ENCODE measurements at places on chromosomes 13 and 19. TPM values are rescaled to one million over a fixed set of nuclear protein-coding genes. Genes with fewer than 3 reads are reported as not detected.

ZNF571 gene
- total RNA-seq = 15.6 TPM

CFAP97D2 gene
- 7.5 TPM for total RNA-seq

CCDC8 gene
- total RNA-seq = 61.2 TPM

FUT1 gene
- total RNA-seq = 1.4 TPM

TNFRSF19 gene
- 11.8 TPM for total RNA-seq

ADGRE3 gene
- not detected for total RNA-seq

KRTDAP gene
- total RNA-seq = 56.1 TPM

ZNF283 gene
- total RNA-seq = 28.6 TPM

SYCN gene
- not detected for total RNA-seq

FCHO1 gene
- total RNA-seq = 16.1 TPM

PLK5 gene
- not detected for total RNA-seq

NEK5 gene
- 13.2 TPM for total RNA-seq

NLRP11 gene
- total RNA-seq = 0.48 TPM

KIR2DL3 gene
- total RNA-seq = 1.7 TPM

MCEMP1 gene
- 0.96 TPM for total RNA-seq

STOML3 gene
- total RNA-seq = 4.1 TPM

ZFP14 gene
- total RNA-seq = 10.4 TPM

ATP7B gene
- total RNA-seq = 18.3 TPM

GGACT gene
- total RNA-seq = 2.4 TPM

LTBP4 gene
- total RNA-seq = 92.7 TPM

PAN3 gene
- total RNA-seq = 27.4 TPM

TMEM255B gene
- total RNA-seq = 0.24 TPM

RUBCNL gene
- total RNA-seq = 3.6 TPM

CARM1 gene
- 17.8 TPM for total RNA-seq

IGFL3 gene
- total RNA-seq = not detected

TJP3 gene
- not detected for total RNA-seq

ZNF85 gene
- total RNA-seq = 45.3 TPM

FLT1 gene
- 132 TPM for total RNA-seq

ZNF540 gene
- 3.4 TPM for total RNA-seq

CIC gene
- total RNA-seq = 10.4 TPM

SLC5A5 gene
- total RNA-seq = not detected

ZNF561 gene
- 33.7 TPM for total RNA-seq

KLK12 gene
- total RNA-seq = not detected
